Subcutaneous adipose tissue (tissue), 4 donors: ENCODE measurements at places on chromosomes 5 and 9. TPM values are rescaled to one million over a fixed set of nuclear protein-coding genes. Genes with fewer than 3 reads are reported as not detected.

Gene PDGFRB
- total RNA-seq, result 196 TPM

Gene OR1J2
- total RNA-seq, result not detected

Gene CCL21
- 1.9 TPM for total RNA-seq

Gene ACOT12
- total RNA-seq, result not detected

Gene RALGDS
- 95.1 TPM for total RNA-seq

Gene N4BP3
- total RNA-seq, result 3.0 TPM

Gene BAG1
- total RNA-seq, result 73.1 TPM

Gene MCCC2
- total RNA-seq, result 95.5 TPM

Gene LECT2
- total RNA-seq, result not detected

Gene GFI1B
- not detected for total RNA-seq

Gene CD72
- total RNA-seq, result 1.1 TPM

Gene OBP2B
- not detected for total RNA-seq

Gene CBY3
- not detected for total RNA-seq

Gene BAAT
- not detected for total RNA-seq

Gene ZNF300
- total RNA-seq, result 4.9 TPM

Gene ANXA6
- 386 TPM for total RNA-seq

Gene CTSV
- total RNA-seq, result 1.0 TPM

Gene ZNF169
- total RNA-seq, result 6.6 TPM

Gene SPINK1
- not detected for total RNA-seq

Gene CFAP90
- 0.34 TPM for total RNA-seq

Gene NREP
- total RNA-seq, result 3.9 TPM

Gene OCLN
- 3.2 TPM for total RNA-seq

Gene ZNF608
- total RNA-seq, result 8.0 TPM

Gene TMEM245
- total RNA-seq, result 85.7 TPM

Gene SEMA5A
- total RNA-seq, result 5.1 TPM

Gene TRPM3
- 4.4 TPM for total RNA-seq

Gene EIF4E1B
- not detected for total RNA-seq

Gene CD14
- 114 TPM for total RNA-seq

Gene CCL27
- total RNA-seq, result not detected

Gene RPP25L
- total RNA-seq, result 27.3 TPM

Gene SPATA31A3
- total RNA-seq, result not detected

Gene ARHGEF28
- 9.9 TPM for total RNA-seq

Gene ERAP2
- 23.0 TPM for total RNA-seq

Gene MARCHF3
- 5.8 TPM for total RNA-seq

Gene DDX4
- not detected for total RNA-seq

Gene GBGT1
- total RNA-seq, result 21.6 TPM

Gene TPPP
- total RNA-seq, result 8.1 TPM

Gene PCDHGA12
- total RNA-seq, result 4.8 TPM

Gene EGR1
- total RNA-seq, result 4.4 TPM

Gene MZB1
- total RNA-seq, result not detected

Gene PIP5K1B
- total RNA-seq, result 1.0 TPM

Gene NFIB
- 158 TPM for total RNA-seq

Gene TMEFF1
- total RNA-seq, result 2.9 TPM

Gene ECSCR
- 15.8 TPM for total RNA-seq

Gene AGXT2
- total RNA-seq, result not detected

Gene NRG2
- 4.1 TPM for total RNA-seq

Gene NOXA1
- 5.3 TPM for total RNA-seq

Gene CCIN
- not detected for total RNA-seq

Gene HNRNPH1
- total RNA-seq, result 476 TPM
